ENCODE measurements at places on chromosomes 3 and 15.

GRCh38 chr15:101194546-101195125 lies 57.2 kb downstream of the CHSY1 start:
- no peak for DNase-seq

- DNase-seq, result no peak
Observed at GRCh38 chr3:3551981-3552380, 247.2 kb upstream of the LRRN1 start.

- DNase-seq, result no peak
Observed at GRCh38 chr3:140568842-140569520, 108.9 kb upstream of the TRIM42 start.

DNA sequence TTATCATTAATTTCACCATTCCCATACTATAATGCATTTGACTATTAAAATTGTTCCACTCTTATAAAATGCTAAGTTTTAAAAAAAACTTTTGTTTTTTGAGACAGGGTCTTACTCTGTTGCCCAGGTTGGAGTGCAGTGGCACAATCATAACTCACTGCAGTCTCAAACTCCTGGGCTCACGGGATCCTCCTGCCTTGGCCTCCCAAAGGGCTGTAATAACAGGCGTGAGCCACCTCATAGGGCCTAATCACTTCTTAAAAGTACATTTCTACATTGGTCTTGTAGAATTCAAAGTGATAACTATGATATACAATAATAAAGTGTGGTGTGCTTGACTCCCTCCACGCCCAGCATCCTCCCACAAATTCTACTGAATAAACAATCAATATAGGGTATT lies 3.0 kb downstream of the DENND4A start:
- no peak for DNase-seq

DNA sequence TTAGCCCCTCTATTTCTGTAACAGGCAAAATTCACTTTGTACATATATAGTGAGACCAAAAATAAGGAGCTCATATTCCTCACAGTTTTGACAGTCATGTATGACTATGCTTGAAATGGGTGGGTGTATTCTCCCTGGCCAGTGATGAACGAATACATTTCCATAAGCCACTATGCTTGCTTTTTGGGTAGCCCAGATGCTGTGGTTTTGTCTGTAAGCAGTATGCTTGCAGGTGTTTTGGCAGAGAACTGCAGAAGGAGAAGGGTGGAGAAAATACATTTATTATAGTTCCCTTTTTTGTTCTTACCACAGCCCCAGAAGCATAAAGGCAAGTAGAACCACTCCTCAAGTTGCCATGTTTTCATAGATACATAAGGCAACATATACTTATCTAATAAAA lies 131.2 kb downstream of the RBMS3 start:
- no peak for DNase-seq

DNA sequence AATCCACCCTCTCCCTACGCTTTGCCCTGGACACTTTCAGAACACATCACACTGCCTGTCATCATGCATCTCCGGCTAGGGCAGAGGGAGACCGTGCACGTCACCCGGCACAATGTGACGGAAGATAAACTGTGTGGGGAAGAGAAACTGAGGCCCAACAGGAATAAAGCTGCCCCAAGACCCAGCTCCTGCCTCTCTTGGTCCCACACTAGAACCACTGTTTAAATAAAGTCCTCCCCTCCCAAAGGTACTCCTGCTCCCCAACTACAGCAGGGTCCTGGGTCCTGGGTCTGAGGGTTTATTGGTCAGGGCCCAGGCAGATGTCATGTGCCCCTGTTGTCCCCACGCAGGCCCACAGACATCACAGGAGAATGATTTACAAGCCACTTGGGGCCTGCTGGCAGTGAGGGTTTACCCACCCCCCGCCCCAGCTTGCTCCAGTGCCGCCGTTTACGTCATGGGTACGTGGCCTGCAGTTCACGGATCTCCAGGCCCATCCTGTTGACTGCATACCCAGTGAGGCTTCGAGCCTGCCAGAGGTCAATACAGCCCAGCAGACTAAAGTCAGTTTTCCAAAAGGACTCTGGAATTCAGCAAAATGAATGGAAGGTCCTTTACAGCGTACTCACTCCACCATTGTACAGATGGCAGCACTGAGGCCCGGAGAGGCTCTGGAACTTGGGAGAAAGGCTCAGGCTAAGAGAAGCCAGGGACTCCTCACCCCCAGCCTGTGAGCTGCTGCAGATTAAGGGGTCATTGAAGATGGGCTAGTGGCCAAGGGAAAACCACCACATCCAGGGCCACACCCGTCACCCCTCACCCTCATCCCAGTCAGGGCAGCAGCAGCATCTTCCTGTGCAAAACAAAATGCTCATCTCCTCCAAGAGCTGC lies 23.2 kb downstream of the ALS2CL start:
- no peak for DNase-seq

DNA sequence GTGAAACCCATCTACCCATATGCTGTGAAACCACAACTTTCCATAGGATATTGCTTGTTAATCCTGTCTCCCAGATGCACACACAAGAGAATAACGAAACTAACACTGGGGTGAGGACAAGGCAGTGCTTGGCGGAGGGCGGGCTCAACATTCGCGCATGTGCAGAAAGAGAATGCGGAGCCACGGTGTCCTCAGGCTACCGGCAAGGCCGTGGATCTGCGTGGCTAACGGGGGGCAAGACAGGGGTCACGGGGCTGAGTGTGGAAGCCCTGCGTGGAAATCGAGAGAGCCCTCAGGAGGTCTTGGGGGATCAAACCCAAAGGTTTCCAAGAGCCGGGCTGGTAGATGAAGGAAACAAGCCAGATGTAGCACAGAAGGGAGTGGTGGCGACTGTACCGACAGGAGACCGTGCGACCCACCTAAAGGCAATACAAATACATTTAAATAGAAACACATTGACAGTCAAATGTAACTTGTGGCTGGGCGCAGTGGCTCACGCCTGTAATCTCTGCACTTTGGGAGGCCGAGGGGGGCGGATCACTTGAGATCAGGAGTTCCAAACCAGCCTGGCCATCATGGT lies 48.5 kb upstream of the TRA2B start:
- DNase-seq, result no peak

- no peak for DNase-seq
Observed at GRCh38 chr3:58608648-58609047, 31.5 kb upstream of the FAM107A start.

- DNase-seq, result peak; percentile 31
Observed at GRCh38 chr15:77186594-77187011, 115.7 kb upstream of the TSPAN3 start.

GRCh38 chr3:50972029-50972428 lies 297.3 kb downstream of the DOCK3 start:
- DNase-seq, result no peak

GRCh38 chr3:108588601-108589000 lies 637 bp downstream of the CIP2A start:
- DNase-seq, result no peak

- DNase-seq, result no peak
Observed at GRCh38 chr3:134992180-134992579, 197.1 kb downstream of the EPHB1 start.
